Type B pancreatic cell (in vitro differentiated cells): ENCODE measurements at places on chromosomes 13 and 19.

- no peak for DNase-seq
Observed at GRCh38 chr19:23415034-23415433, 19.8 kb upstream of the ZNF91 start.

DNA sequence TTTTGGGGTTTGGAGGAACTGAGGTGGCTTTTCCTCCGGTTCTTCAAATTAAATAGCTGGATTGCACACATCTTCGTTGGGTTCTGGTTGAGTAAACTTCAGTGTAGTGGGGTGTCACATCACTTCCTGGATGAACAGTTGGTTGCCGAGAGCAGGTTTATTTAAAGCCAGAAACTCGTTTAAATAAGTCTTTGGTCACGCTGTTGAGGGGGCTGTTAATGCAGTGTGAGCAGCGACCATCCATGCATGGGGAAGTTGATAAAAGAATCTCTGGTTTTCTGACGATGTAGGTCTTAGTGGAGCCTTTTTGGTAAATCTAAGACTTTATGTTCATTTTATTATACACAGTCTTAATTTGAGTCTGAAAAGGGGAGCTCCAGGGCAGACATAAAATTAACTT lies 351.2 kb upstream of the ARGLU1 start:
- no peak for DNase-seq

DNA sequence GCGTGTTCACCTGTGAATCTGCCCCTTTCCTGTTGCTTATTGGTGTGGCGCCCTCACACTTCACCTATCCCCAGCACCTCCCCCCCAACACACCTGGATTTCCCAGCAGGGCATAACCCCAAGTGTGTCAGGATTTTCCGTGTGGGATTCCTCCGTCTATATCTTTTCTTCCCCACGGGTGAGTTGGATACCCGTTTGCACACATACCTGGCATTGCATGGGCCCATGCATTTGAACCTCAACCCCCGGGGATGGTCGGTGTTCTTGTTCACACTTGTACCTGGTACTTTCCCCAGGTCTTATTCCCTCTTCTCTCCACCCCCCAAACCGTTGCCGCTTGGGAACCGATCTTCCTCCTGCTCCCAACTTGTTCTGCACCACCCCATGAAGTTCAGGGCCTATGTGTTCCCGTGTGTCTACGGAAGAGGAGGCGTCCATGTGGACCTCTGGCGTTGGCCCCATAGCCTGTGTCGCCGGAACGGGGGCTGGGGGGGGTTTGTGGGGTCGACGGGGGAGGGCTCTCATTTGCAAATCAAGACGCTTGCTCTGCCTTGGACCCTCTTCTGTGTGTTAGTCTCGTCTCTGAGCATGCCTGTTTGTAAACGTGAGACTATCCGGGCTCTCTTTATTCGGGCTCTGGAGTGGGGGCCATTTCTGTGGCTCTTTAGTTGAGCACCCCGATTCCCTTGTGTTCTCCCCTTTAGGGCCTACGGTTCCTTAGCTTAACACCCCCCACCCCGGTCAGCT lies 1.7 kb downstream of the PRR12 start:
- no peak for DNase-seq

DNA sequence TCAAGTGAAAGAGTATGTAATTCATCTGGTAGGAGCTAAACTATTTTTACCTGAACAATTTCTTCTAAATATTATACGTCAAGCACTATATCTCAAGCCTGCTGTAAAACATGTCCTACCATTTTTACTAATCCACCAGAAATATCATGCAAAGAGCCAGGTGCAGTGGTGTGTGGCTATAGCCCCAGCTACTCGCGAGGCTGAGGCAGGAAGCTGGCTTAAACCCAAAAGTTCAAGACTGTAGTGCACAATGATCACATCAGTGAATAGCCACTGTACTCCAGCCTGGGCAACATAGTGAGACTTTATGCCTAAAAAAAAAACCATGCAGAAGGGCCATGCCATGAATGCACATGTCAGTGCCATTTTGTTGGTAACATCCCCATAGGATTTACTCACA lies 20.7 kb upstream of the CLN5 start:
- no peak for DNase-seq
